ENCODE measurements at places on chromosomes 12 and 14. TPM values are rescaled to one million over a fixed set of nuclear protein-coding genes. Genes with fewer than 3 reads are reported as not detected.

DNA sequence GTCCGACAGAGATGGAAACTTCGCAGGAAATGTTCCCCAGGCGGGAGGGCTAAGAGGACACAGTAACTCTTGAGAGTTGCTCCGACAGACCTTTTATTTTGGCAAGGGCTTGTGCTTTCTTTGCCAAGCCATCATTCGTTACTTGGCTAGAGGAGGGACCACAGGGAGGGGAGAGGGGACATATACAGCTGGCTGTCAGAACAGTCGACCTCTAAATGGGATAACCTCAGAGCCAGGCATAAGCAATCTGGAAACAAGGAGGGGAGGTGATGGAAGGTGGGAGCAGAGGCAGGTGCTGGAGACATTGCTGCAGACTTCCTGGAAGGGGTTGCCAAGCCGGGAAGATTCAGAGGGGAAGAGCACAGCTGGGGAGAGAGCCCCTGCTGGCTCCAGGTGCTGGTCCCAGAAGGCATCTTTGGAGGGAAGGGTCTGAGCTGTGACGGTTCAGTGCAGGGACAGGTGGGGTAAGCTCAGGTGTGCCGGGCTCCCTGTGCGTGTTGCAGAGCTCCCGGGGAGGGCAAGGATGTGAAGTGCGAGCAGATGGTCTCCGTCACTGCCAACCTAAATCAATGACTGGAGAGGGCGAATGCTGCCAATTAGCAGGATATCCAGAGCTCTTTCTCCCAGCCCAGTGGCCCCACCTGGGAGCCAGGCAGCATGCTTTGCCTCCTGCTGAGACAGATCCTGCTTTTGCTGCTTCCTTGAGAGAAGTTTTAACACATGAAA lies 50.1 kb downstream of the CHST11 start:
- H3K36me3 ChIP-seq, result no peaks in the 10 kb centered on the region
- H3K4me3 ChIP-seq, result no peak overlapping the region
- peak; percentile 88 for DNase-seq
- H3K4me1 ChIP-seq, result peaks cover 17% of the 10 kb centered on the region

DNA sequence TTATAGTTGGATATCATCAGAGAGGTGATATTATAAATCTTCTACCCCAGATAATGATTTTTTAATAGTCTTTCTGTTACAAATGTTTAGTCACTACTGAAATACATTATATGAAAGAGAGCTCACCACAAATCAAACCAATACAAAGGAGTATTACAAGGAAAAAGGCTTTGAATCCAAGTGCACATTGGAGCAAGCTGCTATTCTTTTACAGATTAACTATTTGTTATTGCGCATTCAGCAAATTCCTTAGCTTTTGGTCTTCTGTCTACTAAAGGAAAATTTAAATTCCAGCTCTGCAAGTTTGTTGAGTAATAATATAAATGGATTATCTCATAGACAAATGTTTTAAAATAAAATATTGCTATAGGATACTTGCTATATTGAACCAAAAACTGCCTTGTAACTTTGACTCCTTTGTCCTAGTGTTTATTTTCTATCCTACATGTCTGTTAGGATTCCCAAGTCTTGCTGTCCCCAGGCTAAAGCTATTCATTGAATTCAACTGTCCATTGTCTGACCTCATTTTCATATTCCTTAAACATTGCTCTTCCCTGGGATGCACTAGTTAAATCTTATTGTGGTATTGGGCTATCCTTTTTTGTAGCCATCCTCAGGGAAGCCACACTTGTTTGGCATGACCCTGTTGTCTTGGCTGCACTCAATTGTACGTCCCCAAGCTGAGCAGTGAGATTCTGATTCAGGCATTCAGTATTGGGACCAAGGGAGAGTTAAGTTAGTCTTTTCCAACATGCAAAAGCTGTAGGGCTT lies 41.5 kb downstream of the PDE3A start:
- H3K4me1 ChIP-seq, result no peaks in the 10 kb centered on the region
- no peaks in the 10 kb centered on the region for H3K27me3 ChIP-seq
- H3K27ac ChIP-seq, result peak overlapping the region; percentile 56
- H3K36me3 ChIP-seq, result no peaks in the 10 kb centered on the region

Gene KRT74
- total RNA-seq, result not detected

GRCh38 chr12:131815131-131815530 lies 13.1 kb upstream of the MMP17 start:
- no peaks in the 10 kb centered on the region for H3K4me1 ChIP-seq
- H3K36me3 ChIP-seq, result no peaks in the 10 kb centered on the region
- DNase-seq, result no peak

GRCh38 chr12:16349131-16349460 lies 1.7 kb downstream of the MGST1 start:
- peak overlapping the region; percentile 91 for H3K4me3 ChIP-seq
- H3K27ac ChIP-seq, result no peak overlapping the region
- peaks cover 19% of the 10 kb centered on the region for H3K36me3 ChIP-seq

Gene PPP4R4
- 8.4 TPM for total RNA-seq

Gene ST8SIA1
- total RNA-seq, result 12.3 TPM

GRCh38 chr14:53391631-53392285 lies 238.6 kb upstream of the DDHD1 start:
- no peak overlapping the region for H3K27ac ChIP-seq
- H3K27me3 ChIP-seq, result no peaks in the 10 kb centered on the region
- H3K4me1 ChIP-seq, result peaks cover 3% of the 10 kb centered on the region
- DNase-seq, result no peak
- no peak overlapping the region for H3K4me3 ChIP-seq

DNA sequence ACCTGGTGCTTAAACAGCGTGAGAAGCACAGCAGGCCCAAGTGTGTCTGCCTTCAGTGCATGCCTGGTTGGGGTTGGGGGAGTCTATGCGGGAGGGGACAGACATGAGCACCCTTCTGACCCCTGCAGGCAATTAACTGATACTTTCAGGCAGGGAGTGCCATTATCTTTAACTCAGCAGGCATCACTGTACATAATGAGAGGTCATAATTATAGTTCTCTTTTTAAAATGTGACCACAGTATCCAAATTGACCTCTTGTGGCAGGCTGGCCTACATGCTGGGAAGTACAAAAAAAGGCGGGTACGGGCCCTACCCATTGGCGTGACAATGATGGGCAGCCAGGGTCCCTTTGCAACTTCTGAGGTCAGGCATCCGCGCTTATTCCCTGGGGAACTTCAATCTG lies 209.1 kb downstream of the FOXN3 start:
- H3K36me3 ChIP-seq, result peaks cover 8% of the 10 kb centered on the region
- no peak overlapping the region for H3K27ac ChIP-seq
- H3K4me3 ChIP-seq, result no peak overlapping the region
- DNase-seq, result peak; percentile 61
- H3K4me1 ChIP-seq, result peaks cover 13% of the 10 kb centered on the region
- no peaks in the 10 kb centered on the region for H3K27me3 ChIP-seq

GRCh38 chr14:23237772-23238594 lies at the start of gene RNF212B:
TSS of gene RNF212B (plus strand) at chr14:23237936. CDS start at chr14:23240346, 2,410 bp downstream.
- H3K36me3 ChIP-seq, result no peaks in the 10 kb centered on the region
- DNase-seq, result peak; percentile 98

DNA sequence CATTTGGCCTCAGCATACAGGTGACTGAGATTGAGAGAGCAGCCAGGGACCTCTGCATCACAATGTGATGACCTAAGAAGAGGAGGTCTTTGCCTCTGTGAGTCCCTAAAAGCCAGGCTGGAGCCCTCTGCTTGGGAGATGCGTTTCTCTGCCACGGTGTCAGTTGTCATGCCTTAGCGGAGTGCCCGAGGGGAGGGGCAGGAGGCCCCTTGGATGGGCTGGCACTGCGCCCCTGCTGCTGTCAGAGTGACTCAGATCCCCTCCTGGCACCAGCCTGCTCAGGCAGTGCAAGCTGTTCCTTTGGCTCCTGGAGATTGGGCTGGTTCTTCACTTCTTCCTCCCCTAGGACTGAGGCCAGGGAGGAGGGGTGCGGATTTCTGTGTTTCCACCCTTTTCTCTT lies 64.9 kb upstream of the KCNA5 start:
- no peaks in the 10 kb centered on the region for H3K36me3 ChIP-seq
- no peak overlapping the region for H3K4me3 ChIP-seq
- peaks cover 100% of the 10 kb centered on the region for H3K27me3 ChIP-seq
- H3K27ac ChIP-seq, result no peak overlapping the region

- H3K36me3 ChIP-seq, result no peaks in the 10 kb centered on the region
- H3K27me3 ChIP-seq, result no peaks in the 10 kb centered on the region
- DNase-seq, result no peak
- no peak overlapping the region for H3K4me3 ChIP-seq
- H3K27ac ChIP-seq, result no peak overlapping the region
- no peaks in the 10 kb centered on the region for H3K4me1 ChIP-seq
Observed at GRCh38 chr14:104717646-104718045, 6.4 kb upstream of the ADSS1 start.

DNA sequence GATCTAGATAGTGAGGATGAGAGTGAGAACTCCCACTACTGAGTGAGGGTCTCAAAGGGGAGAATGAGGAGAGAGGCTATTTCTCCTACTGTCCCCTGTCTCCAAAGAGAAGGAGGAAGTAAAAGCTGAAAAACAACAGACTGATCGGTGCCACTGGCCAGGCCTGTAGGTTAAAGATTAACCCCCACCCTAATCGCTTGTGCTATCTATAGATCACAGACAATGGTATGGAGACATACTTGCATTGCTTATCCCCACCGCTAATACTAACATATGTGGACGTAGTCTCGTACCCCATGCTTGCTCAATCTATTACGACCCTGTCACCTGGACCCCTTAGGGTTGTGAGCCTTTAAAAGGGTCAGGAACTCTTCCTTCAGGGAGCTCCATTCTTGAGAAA lies 777.9 kb upstream of the TMEM132C start:
- no peak overlapping the region for H3K27ac ChIP-seq
- H3K36me3 ChIP-seq, result no peaks in the 10 kb centered on the region
- no peaks in the 10 kb centered on the region for H3K4me1 ChIP-seq

Gene ACOT4
- 1.8 TPM for total RNA-seq

GRCh38 chr14:21440859-21441258 lies 15.1 kb downstream of the CHD8 start:
- no peaks in the 10 kb centered on the region for H3K27me3 ChIP-seq
- H3K4me1 ChIP-seq, result no peaks in the 10 kb centered on the region
- H3K27ac ChIP-seq, result no peak overlapping the region
- no peak for DNase-seq

Gene RGS6
- total RNA-seq, result 10.1 TPM

DNA sequence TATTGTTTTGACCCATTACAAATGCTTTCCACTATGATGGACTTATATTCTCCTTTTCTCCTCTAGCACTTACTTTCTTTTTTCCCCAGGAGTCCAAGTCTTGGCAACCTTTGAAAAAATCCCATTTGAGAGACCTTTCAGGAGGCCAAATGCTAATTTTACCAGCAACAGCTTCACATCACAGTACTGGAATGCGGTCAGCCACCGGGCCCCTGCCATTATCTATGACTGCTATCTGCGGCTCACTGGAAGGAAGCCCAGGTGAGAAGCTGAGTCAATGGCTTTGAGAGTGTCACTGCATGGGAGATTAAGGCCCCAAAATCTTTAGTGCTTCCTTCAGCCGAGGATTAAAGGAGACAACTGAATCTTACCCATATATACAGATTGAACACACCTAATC lies 64.2 kb downstream of the ERGIC2 start:
- DNase-seq, result peak; percentile 93
- H3K4me1 ChIP-seq, result peaks cover 4% of the 10 kb centered on the region
- no peak overlapping the region for H3K27ac ChIP-seq
- H3K27me3 ChIP-seq, result no peaks in the 10 kb centered on the region
- H3K36me3 ChIP-seq, result peaks cover 8% of the 10 kb centered on the region
- H3K4me3 ChIP-seq, result peak overlapping the region; percentile 11

All from endodermal cell (in vitro differentiated cells).